ENCODE measurements at places on chromosomes 7 and 10. TPM values are rescaled to one million over a fixed set of nuclear protein-coding genes. Genes with fewer than 3 reads are reported as not detected.
A peak's percentile ranks its signal among the peaks of the same experiment; 100 is the strongest.

DNA sequence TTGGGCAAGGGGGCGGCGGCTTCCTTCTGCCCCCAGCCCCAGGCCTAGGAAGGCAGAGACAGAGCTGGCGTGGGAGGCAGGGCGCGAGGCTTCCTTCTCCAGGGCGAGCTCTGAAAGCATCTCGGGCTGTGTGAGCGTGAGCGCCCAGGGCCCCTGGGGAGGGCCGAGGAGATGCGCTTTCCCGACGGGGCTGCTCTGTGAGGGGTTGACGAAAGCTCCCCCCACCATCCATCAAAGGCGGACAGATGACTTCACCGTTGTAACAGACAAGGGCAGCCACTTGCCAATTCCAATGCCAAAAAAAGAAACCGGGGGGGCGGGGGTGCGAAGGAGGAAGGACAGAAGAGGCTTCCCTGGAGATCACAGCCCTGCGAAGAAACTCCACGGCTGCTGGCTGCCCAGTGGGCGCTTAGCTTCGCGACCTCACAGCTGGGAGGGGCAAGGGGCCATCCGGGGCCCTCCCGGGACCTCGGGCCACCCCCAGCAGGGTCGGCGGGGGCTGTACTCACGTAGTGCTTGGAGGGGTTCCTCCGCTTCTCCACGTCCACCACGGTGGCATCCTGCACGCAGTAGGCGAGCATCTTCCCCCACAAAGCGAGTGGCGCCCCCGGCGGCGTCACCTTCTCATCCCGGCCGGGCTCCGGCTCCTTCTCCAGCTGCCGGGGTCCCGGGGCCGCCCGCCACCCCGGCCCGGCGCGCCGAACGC lies 537 bp downstream of the SH3PXD2A start:
- peaks cover 76% of the 10 kb centered on the region for H3K27me3 ChIP-seq
- no peaks in the 10 kb centered on the region for H3K36me3 ChIP-seq
- H3K4me1 ChIP-seq, result peaks cover 13% of the 10 kb centered on the region
- peak overlapping the region; percentile 71 for H3K4me3 ChIP-seq

GRCh38 chr10:14304046-14304445 lies 26.7 kb downstream of the FRMD4A start:
- H3K4me3 ChIP-seq, result no peak overlapping the region
- no peaks in the 10 kb centered on the region for H3K4me1 ChIP-seq
- no peak for DNase-seq
- H3K36me3 ChIP-seq, result no peaks in the 10 kb centered on the region
- H3K27me3 ChIP-seq, result peaks cover 20% of the 10 kb centered on the region

DNA sequence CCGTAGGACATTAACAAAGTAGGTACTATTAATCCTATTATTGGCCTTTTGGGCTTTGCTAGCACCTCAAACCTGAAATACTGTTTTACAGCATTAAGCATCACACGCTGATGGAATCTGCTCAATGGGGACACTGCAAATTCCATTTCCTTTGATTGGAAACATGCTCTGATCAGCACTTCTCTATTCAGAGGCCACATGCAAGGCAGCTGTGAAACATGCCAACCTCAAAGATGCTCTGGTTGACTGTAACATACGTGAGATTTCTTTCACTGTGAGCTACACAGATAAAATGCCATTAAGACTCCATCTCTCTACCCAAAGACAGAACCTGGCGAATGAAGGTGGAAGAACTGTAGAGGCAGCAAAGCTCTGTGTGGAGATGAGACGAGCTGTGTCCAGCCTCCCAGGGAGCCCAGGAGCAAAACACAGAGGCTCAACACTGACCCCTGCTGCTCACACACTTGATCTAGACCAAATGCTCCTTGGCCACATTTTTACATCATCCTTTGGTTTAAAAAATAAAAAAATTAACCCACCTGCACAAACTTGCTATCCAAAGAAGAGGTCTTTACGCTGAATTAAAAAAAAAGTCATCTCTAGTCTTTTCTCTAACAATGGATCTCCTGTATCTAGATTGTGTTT lies 8.0 kb downstream of the RSU1 start:
- peaks cover 25% of the 10 kb centered on the region for H3K36me3 ChIP-seq
- H3K4me3 ChIP-seq, result no peak overlapping the region
- DNase-seq, result peak; percentile 50
- H3K27me3 ChIP-seq, result no peaks in the 10 kb centered on the region
- peaks cover 16% of the 10 kb centered on the region for H3K4me1 ChIP-seq
- no peak overlapping the region for H3K27ac ChIP-seq

RNLS gene
- 1.8 TPM for total RNA-seq

All from activated CD4-positive, alpha-beta T cell treated with anti-CD3 and anti-CD28 coated beads, Interleukin-2, amount 10 ng/mL, durations not matched to agents 7 days and 5 days (primary cell).